T-helper 2 cell treated with Interferon-gamma antibody and Interleukin-4, amounts not matched to agents 5 μg/mL and 100 μg/mL, for 36 hours (primary cell): ENCODE measurements at places on chromosomes 2 and 18.
A peak's percentile ranks its signal among the peaks of the same experiment; 100 is the strongest.

GRCh38 chr2:152420936-152421335 is 86.0 kb downstream of the FMNL2 start:
- DNase-seq: no peak

DNA sequence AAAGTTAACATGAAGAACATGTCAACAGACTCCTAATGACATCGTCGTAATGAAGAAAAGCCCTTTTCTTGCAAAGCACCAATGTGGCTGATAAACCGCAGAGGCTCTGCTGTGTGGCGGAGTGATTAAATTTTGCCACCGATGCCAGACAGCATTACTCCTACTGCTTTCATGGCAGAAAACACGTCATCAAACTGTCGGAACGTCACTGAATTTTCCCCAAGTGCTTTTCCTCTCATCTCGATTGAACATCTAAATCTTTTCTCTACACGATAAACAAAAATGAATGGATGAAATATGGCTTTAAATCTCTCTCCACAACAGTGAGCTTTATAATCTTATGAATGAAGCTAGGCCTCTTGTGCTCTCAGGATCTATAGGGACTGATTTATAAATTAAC is 159.8 kb upstream of the REG3G start:
- DNase-seq: no peak

DNA sequence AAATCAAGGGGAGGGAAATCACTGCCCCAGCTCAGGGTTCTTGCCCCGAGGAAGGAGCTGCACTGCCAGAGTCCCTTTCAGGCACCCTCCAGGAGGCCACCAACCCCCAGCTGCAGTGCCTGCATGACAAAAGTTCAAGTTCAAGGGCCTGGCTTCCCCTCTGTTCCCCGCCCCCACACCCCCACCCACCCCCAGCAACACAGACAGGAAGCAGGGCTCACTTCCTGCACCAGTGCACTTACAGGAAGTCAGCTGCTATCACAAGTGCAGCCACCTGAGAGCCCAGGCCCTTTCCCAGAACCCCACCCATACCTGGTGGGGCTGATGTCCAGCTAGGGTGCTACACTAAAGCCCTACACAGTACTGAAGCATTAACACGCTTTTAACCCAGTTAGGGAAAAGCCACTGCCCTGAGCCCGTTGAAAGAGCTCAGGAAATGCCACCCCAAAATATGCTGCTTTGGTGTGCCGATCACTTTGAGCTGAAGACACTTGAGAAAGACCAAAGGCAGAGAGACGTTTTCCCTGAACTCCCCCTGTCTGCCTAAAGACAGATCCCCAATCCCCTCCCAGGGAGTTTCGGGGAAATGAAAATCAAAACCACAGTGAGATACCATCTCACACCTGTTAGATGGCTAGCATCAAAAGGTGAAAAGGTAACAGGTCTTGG is 109.9 kb upstream of the CAB39 start:
- peak; percentile 30 for DNase-seq

- no peak for DNase-seq
These were observed 166.3 kb downstream of the GBX2 start for GRCh38 chr2:236001854-236002253.

DNA sequence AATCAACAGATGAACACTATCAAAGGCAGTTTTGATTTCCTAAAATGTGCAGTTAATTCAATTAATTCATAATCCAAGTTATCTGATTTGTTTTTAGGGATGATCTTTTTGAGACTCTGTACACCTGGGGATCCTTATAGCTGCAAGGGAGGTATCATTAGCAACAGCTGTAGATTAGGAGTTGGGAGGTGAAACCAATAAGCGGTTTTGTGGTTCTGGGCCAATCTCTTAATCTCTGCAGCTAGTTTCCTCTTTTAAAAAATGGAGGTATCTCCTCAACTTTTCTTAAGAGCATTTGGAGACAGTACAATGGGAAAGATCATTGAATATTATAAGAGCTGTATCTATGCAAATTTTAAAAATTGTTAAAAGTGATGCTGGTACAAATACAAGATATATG is 126.0 kb downstream of the MC4R start:
- no peak for DNase-seq

DNA sequence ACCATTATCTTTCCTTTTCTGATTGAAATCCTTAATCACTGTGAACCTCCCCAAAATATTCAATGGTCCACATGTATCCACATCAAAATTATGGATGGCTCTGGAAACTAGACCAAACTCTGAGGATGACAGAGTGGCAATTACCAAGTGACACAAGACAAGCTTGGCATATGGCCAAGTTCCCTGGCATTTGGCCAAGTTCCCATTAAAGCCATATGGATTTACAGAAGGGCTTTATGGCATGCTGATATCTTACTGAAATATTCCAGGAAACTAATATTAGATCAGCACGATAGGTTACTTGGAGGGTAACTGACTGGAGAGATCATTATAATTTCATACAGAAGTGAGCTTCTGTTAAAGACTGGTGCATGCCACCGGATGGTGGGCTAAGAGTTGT is 21.9 kb upstream of the CERS6 start:
- no peak for DNase-seq

- no peak for DNase-seq
These were observed 151.4 kb downstream of the ACKR3 start for GRCh38 chr2:236720974-236721540.

DNA sequence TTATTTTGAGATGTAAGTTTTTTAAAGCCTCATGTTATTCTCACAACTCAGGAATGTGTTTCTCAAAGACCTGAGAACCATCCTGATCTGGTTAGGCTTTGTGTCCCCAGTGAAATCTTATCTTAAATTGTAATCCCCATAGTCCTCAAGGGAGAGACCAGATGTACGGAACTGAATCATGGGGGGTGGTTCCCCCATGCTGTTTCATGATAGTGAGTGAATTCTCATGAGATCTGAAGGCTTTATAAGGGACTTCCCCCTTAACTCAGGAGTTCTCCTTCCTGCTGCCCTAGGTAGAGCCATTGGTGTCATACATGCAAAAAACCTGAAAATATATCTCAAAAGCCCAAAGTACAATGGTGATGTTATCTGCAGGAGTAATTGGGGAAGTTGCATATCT is 836.7 kb downstream of the CBLN2 start:
- DNase-seq: no peak

DNA sequence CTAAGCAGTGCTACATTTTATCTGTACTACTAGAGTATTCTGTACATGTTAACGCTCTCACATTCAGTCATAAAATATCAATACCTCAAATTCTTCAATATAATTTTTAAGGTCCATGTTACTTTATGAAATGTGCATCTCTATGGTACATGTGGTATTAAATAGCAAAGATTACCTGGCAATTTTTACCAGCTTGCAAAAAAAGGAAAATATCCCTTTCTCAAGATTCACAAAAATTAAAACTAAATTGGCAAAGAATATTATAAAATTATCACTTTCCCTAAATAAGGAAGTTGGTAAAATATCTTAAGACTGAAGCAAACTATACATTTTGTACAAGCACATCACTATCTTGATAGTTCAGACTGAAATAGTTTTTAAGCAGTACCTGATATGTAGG is 115.0 kb upstream of the RNU4ATAC start:
- no peak for DNase-seq

- DNase-seq: no peak
These were observed 46.0 kb downstream of the DGKD start for GRCh38 chr2:233400341-233400740.

DNA sequence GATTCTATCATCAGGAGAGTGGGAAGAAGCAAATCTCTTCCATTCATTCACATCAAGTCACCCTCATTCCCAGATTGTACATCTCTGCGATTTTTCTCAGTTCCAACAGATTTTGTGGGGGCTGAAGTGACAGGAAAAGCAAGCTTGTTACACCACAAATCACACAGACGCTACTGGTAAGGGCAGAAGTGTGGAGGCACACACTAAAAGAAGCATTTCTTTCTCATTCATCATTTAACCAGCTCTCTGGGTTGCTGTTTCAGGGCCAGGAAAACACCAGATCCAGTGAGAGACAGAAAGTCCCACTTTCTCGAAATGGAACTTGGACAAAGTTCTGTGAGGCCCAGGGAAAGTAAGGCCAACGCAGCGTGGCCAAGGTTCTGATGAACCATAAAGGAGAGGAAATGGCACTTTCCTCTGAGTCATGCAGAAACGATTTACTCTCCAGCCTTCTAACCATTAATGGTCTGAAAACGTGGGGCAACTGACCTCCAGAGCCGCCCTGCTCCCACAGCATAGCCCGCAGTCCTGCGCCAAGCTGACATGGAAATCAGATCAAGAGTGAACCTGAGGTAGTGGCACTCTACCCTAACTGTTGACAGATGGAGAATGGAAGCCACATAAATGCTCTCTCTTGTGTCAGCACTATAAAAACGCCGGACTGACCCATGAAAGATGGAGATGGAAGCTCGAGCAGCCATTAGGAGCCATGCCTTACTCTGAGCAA is 191.0 kb downstream of the C1D start:
- no peak for DNase-seq

GRCh38 chr18:48818329-48819254 is 132.2 kb downstream of the SMAD7 start:
- no peak for DNase-seq
